Adipose tissue (tissue), 3 donors: ENCODE measurements at places on chromosomes 1 and 21. TPM values are rescaled to one million over a fixed set of nuclear protein-coding genes. Genes with fewer than 3 reads are reported as not detected.

SLC5A9 gene
- 0.45 TPM for polyA plus RNA-seq

EPB41 gene
- polyA plus RNA-seq = 7.0 TPM

DAP3 gene
- 83.3 TPM for polyA plus RNA-seq

LCE2B gene
- polyA plus RNA-seq = not detected

NGF gene
- polyA plus RNA-seq = 0.66 TPM

CHD5 gene
- polyA plus RNA-seq = 0.09 TPM

MYCL gene
- polyA plus RNA-seq = not detected

ATF3 gene
- 76.5 TPM for polyA plus RNA-seq

PRAMEF9 gene
- not detected for polyA plus RNA-seq

PCAT6 gene
- polyA plus RNA-seq = 1.8 TPM

AMY1C gene
- not detected for polyA plus RNA-seq

PRAMEF12 gene
- polyA plus RNA-seq = not detected

VSIG8 gene
- not detected for polyA plus RNA-seq

SPATA45 gene
- not detected for polyA plus RNA-seq

PCBP3 gene
- polyA plus RNA-seq = 1.7 TPM

LRIG2 gene
- polyA plus RNA-seq = 2.4 TPM

FAM151A gene
- 0.22 TPM for polyA plus RNA-seq
